Activated CD4-positive, alpha-beta T cell treated with anti-CD3 and anti-CD28 coated beads, Interleukin-2, Interleukin-6, amounts not matched to agents 100 ng/mL and 50 ng/mL, durations not matched to agents 16 hours and 8 hours (primary cell): ENCODE measurements at places on chromosomes 3 and 15.

- DNase-seq, result no peak
Observed at GRCh38 chr3:193563426-193563825, 8.7 kb upstream of the ATP13A4 start.

- DNase-seq, result no peak
Observed at GRCh38 chr3:63096248-63097058, 181.7 kb upstream of the SYNPR start.

DNA sequence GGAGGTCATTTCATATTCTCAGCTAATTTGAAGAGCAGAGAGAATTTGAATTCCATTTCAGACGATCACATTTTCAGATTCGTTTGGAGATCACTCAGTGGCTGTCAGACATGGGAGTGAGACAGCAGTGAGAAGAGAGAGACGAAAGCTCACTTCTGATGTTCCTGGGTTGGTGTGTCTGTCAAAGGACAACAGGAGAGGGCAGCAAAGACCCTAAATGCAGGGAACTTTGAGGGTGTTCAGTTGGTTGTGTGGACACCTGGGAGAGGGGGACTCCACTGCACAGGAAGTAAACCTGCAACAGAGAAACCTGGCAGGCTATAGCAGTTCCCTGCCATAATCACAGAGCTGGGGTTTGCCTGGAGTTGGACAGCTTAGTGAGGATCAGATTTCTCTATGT lies 675.1 kb downstream of the SQOR start:
- DNase-seq, result no peak

DNA sequence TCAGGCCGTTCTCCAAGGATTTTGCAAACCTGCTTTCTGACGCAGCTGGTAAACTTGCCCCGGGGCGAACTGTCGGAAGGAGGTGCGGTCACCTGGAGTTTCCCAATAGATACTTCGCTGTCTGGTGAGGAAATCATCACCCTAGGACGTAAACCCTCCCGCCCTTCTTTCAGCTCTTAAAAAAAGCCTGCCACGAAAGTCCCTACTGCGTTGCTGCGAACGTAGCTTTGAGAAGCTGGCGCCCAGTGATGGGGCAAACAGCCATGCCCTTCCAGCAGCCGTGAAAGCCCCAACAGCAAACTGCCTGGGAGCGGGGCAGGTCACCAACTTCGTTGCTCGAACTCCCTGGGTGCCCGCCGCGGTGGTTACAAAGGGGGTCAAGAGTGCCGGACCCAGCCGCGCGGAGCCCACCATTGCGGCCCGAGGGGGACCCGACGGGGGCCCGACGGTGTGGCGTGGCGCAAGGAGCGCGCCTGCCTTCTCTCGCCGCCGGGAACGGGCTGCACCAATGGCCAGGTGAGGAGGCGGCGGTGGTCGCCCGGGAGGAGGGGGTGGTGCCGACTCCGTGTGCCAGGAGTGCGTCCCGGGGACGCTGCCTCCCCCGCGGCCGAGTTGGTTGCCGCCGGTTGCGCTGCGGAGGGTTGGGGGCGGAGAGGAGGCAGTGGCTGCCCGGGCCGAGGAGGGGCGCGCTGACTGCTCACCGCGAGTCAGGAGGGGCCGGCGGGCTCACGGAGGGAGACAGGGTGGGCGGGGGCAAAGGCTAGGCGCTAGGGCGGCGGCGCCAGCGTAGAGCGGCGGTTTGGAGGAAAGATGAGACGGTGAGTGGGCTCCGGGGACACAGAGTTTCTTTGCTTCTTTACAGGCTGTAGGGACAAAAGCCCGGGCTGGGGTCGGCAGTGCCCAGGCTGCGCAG lies at the start of gene PHLDB2:
TSS of gene PHLDB2 (plus strand) at position 205 of the 913 bp plus-strand sequence. CDS start 24,813 bp downstream, outside the sequence.
- peak; percentile 43 for DNase-seq

DNA sequence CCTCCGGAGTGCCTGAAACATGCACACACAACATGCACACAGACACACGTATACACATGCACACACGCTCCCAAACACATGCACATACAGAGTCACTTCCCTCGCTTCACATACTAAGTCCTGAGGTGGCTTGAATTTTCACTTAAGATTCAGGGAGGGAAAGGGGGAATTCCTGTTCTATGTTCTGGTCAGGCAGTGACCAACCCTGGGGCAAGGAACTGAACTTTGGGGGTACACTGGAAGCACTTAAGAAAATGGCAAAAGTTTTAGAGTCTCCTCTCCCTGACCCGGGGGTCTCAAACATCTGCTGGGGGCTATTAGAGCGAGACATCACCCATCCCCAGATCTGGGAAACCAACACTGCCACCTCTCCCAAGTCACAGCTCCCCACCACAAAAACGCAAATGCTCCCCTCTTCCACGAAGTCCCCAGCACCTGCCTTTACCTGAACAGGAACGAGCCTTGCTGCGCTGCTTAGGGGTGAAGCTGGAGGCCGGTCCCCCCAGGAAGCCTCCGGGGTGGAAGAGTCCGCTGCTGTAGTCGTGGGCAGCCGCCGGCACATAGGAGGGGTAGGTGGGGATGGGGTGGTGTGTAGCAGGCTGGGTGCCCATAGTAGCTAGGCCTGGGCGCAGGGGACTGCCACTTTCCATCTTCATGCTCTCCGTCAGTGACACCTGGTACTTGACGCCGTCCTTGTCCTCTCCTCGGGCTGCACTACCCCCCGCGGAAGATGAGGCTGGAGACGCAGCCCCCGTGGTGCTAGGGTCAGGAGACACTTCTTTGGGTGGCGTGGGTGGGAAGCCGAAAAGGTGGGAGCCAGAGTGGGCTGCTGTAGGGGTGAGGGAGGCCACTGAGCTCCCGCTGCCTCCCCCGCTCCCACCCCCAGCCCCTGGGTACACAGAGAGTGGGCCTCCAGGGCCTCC lies 7.5 kb downstream of the GATA2 start:
- no peak for DNase-seq

DNA sequence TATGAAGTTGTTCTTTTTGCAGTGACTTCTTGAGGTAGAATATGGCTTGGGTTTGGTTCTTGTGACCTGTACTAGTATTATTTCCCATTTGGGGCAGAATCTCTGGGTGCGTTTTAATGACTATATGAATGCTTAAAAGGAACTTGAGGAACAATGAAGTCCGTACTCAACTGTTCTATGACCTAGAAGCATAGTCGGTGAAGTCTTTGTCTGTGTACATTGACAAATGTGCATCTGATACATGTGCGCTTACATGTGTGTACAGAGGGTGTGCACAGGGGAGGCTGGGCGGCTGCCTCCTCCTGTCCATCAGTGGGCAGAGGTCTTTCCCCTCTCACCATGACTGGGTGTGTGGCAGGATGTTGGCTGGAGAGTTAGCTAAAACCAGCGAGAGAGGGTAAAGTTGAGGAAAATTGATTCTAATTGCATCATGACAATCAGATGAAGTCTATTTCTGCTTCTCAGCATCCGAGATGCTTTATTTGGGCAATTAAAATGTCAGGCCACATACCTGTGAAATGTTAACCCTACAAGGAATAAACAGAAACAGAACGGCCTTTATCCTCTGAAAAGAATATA lies 1.0 kb upstream of the NR2F2 start:
- DNase-seq, result no peak

- peak; percentile 61 for DNase-seq
Observed at GRCh38 chr15:88649286-88649733, 10.5 kb downstream of the ISG20 start.

DNA sequence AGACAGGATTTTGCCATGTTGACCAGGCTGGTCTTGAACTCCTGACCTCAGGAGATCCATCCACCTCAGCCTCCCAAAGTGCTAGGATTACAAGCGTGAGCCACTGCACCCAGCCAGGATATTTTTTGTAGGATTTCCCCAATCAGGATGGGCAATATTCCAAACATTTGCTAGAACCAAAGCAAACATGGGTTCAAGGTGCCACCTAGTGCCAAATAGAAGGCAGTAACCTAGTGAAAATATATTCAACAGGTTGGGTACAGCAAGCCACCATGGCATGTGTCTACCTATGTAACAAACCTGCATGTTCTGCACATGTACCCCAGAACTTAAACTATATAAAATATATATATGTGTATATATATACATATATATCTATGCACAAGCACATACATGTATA lies 185.9 kb upstream of the CADM2 start:
- no peak for DNase-seq

- no peak for DNase-seq
Observed at GRCh38 chr3:37963635-37964034, 27.0 kb upstream of the VILL start.

DNA sequence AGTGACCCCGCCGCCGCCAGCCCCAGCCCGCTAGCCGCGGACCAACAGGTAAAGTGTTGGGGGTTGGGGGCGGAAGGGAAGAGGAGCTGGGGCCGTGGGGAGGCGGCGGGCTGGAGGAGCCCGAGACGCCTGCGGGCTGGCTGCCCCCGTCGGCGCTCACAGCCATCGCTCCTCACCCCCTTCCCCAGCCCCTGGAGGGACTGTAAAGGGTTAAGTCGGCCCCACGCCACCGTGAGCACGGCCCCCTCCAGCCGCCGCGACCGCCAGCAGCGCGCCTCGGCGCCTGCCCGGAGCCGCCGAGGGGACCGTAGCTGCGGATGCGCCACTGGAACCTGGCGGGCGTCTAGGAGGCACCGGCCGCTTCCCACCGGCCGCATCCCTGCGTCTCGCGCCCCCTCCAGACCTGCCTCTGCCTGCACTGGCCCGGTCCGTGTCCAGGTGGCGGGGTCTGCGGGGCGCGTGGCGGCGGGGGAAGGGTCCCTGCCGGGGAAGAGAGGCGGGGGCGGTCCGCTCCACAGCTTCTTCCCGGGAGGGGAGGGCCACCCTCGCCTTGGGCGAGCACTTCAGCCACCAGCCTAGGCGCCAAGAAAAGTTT lies 522 bp downstream of the MED12L start:
- peak; percentile 7 for DNase-seq

DNA sequence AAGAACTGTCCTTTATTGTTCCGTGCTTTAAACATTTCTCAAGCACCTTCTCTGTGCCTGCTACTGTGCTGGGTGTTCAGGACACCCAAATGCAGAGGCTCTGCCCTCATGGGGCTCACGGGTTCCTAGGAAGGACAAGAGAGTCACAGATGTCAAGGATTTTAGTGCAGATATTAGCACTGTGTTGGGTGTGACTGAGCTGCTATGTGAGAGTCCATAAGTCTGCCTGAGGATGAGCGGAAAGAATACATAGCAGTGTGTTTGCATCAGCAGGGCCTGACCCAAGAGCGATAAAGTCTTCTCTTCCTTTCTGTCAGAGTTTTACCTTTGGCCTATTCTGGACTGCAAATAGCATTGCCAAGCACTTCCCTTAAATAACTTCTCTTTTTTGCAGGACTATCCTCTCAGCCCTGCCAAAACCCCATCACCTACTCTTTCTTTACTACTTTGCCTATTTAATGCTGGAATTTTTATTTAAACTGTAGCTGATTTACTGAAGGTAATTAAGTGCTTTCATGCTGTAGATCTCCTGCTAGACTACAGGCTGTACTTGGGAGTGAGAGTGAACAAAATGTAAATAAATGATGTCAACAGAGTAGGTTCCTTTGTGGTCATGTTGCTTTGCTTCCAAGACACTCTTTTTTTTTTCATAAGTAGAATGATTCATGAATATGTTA lies 459.4 kb upstream of the TPRG1 start:
- no peak for DNase-seq

GRCh38 chr15:31758126-31758525 lies 272.2 kb upstream of the CHRNA7 start:
- DNase-seq, result no peak

DNA sequence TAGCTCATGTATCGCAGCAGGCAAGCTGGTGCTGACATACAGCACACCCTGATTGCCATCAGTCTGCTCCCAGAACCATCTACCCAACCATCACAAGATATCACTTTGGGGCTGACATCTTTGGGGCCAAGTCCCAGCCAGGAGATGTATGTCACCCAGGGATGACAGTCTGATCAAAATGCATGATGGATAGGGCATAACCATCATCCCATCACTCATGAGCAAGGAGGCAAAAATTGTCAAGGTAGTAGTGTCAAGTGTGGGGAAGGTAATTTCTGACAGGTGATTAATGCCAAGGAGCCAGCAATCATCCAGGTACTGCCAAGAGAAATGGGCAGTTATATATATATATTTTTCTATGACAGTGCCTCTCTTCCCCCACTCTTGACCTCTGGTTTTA lies 277.4 kb downstream of the WDR72 start:
- DNase-seq, result no peak
